OCI-M1 (cell line): ENCODE measurements at places on chromosomes 2 and 18.

DNA sequence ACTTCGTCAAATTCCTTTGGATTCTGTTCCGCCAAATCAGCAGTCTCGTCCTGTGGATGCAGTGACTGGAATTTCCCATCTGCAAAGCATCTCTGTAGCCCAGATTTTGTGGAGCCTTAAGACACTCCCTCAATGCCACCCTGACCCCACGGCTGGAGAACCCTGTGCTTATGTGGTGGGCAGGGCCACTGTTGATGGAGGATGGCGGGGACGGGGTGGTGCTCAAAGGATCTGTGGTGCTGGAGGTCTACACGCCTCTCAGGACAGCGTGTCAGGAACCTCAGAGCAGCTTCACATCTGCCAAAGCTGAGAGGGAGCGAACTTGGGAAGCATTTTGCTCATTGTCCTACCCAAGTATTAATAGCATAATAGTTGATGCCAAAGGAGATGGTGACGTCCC lies 200.1 kb downstream of the MGAT5 start:
- no peak for DNase-seq

GRCh38 chr2:64966839-64967238 lies 22.4 kb upstream of the SLC1A4 start:
- no peak for DNase-seq

DNA sequence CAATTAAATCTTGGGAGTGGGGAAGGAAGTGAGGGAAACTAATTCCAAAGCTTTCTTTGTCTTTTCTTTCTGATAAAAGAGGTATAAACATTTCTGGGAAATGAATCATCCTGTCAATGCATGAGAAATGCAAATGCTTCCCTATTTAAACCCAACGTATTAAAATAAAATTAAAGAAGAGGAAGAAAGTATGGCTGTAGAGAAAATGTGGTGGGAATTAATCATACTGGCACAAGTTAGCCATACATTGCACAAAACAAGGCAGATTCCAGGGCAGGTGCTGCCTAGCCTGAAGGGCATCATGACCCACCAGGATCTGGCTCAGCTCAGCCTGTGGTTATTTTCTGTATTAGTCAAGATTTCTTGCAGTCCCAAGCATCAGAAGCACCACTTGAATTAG lies 338.0 kb downstream of the NYAP2 start:
- DNase-seq = no peak

GRCh38 chr2:10236571-10237391 lies 65.9 kb upstream of the HPCAL1 start:
- no peak for DNase-seq

GRCh38 chr18:56934906-56935305 lies 212.0 kb upstream of the BOD1L2 start:
- DNase-seq = no peak

GRCh38 chr18:60892855-60893254 lies 440.4 kb upstream of the CDH20 start:
- DNase-seq = peak; percentile 47

DNA sequence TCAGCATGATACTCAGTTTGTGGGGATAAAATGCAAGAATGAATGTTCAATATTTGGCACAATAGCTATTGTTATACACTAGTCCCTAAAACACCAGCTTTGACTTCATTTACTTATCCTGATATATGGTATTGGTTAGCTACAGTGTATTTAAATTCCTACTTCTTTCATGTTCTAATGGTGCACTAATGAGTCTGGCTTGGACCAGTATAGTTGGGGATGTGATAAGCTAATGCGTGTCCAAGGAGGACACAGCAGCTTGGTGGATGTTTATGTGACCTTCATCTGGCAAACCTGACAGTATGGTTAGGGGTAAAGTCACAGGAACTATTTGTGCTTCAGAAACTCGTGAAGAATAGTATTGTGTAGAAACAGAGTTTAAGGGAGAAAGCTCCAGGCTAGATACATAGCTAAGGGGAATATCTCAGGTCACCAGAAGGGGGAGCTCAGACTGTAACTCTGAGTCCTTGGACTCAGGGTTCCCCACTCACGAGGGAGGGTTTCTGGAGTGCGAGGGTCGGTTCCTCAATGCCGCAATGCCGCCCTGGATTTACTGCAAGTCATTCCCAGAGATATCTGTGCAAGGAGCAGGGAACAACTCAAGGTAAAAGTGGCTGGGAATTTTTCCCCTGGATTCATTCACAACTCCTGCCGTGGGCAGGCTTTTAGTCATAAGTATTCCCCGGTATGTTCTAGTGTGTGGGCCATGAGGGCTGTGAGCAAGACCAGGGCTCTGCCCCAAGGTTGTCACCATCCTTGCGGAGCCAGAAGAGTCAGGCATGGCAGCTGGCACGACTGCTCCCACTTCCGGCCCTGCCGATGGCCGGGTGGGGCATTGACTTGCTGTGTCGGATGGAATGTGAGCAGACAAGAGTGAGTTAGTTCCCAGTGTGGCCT lies 14.5 kb downstream of the IL1R2 start:
- DNase-seq = peak; percentile 59
